NCI-H187 treated with DMSO at 0.1 percent for 48 hours (cell line): ENCODE measurements at places on chromosomes 4 and X.

- DNase-seq: no peak
These were observed 129.6 kb upstream of the QRFPR start for GRCh38 chr4:121510341-121510874.

DNA sequence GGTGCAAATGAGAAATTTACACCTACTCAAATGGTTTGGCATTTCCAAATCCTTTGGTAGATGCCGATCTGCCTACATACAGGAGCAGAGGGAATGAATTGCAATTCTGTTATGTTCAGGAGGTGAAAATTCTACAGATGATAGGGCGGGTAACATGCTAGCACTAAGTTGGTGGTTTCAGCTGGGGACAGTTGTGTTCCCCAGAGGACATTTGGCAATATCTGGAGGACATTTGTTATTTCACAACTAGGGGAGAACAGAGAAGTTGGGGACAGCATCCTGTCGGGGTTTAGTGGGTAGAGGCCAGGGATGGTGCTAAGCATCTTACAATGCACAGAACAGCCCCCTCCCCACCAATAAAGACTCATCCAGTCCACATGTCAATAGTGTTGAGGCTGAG, 96.5 kb upstream of the PUDP start:
- DNase-seq: no peak

DNA sequence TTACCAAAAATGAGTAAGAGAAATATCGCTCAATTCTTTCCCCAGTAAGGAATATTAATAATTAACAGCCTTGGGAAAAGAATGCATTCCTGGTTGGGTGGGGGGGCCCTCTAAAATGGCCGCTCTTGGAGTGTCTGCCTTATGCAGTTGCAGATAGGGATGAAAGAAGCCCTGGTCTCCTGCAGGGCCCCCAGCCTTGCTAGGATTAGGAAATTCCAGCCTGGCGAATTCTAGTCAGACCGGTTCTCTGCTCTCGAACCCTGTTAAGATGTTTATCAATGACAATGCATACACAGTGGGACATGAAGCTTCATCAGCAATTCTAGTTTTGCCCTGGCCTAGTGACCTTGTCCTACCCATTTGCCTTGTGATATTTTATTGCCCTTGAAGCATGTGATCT, 1047.7 kb upstream of the GRID2 start:
- no peak for DNase-seq

GRCh38 chr4:102430461-102430910, 70.7 kb upstream of the NFKB1 start:
- DNase-seq: no peak

GRCh38 chr4:85726555-85726954, 251.6 kb downstream of the ARHGAP24 start:
- DNase-seq: no peak

DNA sequence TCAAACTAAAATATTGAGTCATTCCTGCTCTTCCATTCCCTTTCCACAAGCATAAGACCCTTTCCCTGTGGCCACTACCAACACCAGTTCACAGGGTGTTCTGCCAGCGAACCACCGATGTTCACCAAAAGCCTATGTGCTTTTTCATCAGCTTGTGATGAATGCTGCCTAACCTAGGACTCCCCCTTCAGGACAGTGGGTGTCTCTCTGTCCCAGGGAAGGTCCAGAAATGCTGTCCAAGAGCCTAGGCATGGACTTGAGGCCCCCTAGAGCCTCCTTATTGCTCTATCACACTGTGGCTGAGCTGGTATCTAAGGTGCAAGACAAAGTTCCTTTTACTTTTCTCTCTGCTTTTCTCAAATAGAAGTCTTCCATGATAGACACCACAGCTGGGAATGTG, 1015.6 kb downstream of the PCDH19 start:
- DNase-seq: no peak

DNA sequence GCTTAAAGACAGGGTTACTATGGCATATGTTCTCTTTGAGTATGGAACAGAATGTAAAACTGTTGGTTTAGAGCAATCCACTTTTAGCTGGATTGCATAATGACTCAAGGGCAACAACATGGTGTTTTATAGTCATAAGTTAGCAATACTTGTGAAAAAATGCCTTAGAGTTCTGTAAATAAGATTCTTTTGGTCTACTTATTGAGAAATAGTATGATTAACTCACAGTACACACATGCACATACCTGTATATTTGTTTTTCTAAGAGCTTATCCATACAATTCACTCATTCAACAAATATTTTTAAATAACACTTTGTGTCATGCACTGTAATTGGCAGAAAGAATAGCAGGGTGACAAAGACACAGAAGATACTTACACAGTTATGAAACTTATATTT, 1415.5 kb downstream of the PCDH7 start:
- no peak for DNase-seq

DNA sequence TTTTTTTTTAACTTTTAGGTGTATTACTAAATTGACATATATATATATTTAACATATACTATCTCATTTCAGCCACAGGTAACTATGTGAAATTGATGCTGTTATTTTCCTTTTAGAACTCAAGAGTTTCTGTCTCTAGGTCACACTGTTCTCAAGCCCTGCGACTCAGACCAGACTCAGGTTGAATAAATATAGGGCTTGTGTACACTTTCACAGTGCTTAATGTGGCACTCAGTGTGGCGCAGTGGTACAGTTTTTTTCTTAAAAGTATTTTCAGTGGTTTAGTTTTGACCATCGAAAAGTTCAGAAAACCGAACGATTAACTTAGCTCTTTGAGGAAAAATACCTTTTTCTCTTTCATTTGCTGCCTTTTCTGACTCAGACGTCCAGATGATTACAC, 24.7 kb downstream of the PACRGL start:
- no peak for DNase-seq

DNA sequence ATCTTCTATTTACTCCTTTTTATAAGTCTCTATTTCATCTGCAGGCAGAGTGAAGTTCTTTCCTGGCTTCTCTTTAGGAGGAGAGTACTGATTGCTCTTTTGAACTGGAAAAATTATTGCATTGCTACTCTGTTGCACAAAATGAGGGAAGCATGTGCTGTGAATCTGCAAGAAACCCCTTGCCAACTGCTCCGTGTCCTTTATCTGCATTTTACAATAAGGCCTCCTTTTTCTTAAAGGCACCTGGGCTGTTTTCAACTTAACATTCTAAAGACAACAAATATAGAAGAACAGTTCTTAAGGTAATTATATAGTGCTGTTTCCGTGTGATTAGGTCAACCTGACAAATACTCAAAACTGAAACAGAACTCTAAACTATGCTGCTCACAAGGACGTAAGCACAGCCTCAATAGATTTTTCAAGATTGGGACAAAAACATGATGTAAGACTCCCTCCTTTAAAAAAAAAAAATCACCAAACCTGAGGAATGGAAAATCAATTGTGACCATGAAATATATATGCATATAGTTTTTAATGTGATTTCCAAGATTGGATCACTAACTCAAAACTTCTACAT, 716.6 kb upstream of the INTU start:
- no peak for DNase-seq
